Osteoblast (primary cell): ENCODE measurements at places on chromosomes 2 and 18. TPM values are rescaled to one million over a fixed set of nuclear protein-coding genes. Genes with fewer than 3 reads are reported as not detected.
A peak's percentile ranks its signal among the peaks of the same experiment; 100 is the strongest.

The DCDC2C gene
- not detected in 2 replicates for total RNA-seq

The DSC1 gene
- total RNA-seq = not detected in 2 replicates

The IL1RN gene
- total RNA-seq = not detected in 2 replicates

The HTR2B gene
- total RNA-seq = 2.9 and 5.3 TPM in 2 replicates

The OXER1 gene
- 0.29 TPM in 1 of 2 replicates, not detected in the other for total RNA-seq

The UPP2 gene
- not detected in 2 replicates for total RNA-seq

The RTP5 gene
- not detected in 2 replicates for total RNA-seq

The GPR35 gene
- 1.1 and 1.5 TPM in 2 replicates for total RNA-seq

The SP100 gene
- total RNA-seq = 137 and 149 TPM in 2 replicates

The PTGR3 gene
- 8.3 and 10.3 TPM in 2 replicates for total RNA-seq

GRCh38 chr2:204573221-204573620 is 27.9 kb downstream of the PARD3B start:
- DNase-seq = no peak
- H3K27ac ChIP-seq = no peak overlapping the region
- H3K27me3 ChIP-seq = no peaks in the 10 kb centered on the region
- no peaks in the 10 kb centered on the region for H3K4me1 ChIP-seq

- DNase-seq = peak; percentile 87
- H3K4me1 ChIP-seq = peaks cover 32% of the 10 kb centered on the region
- H3K4me3 ChIP-seq = no peak within 1 kb of the TSS
- H3K27ac ChIP-seq = peak within 1 kb of the TSS; percentile 1
Measured at GRCh38 chr2:169069341-169069740, at the start of gene DHRS9. TSS of gene DHRS9 (plus strand) at chr2:169069563. CDS start at chr2:169081582, 12,019 bp downstream.

DNA sequence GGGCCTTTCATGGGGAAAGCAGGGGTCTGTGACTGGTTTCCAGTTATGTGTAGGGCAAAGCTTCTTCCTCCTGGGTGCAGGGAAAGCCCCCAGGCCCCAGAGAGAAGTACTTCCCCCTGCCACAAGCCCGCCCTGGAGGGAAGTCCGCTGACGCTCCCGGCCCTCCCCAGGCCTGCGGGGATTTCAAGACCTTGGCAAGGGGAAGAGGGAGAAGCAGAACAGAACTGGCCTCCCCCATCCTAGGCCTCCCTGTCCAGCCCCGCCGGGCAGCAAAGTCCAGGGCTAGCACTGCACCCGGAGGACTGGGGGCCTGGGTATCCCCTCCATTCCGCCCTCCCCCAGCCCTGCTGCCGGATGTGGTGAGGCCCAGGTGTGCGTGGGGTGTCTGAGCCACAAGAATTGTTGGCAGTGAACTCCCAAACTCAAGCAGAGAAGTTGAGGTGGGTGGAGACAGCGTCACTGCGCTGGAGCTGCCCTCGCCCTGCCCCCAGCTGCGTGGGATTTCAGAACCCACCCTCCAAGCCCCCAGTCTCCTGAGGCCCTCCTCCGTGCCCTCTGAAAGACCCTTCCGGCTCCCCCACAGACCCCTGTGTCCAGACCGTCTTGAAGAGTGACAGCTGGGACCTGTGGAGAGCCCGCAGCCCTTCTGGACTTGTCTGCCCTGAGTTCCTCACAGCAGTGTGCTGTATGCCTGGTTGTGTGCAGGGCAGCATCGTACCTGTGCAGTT is 1.1 kb upstream of the DUSP2 start:
- H3K4me1 ChIP-seq = peaks cover 34% of the 10 kb centered on the region
- DNase-seq = peak; percentile 90
- peak overlapping the region; percentile 25 for H3K27ac ChIP-seq
- no peaks in the 10 kb centered on the region for H3K27me3 ChIP-seq
- H3K4me3 ChIP-seq = no peak overlapping the region

DNA sequence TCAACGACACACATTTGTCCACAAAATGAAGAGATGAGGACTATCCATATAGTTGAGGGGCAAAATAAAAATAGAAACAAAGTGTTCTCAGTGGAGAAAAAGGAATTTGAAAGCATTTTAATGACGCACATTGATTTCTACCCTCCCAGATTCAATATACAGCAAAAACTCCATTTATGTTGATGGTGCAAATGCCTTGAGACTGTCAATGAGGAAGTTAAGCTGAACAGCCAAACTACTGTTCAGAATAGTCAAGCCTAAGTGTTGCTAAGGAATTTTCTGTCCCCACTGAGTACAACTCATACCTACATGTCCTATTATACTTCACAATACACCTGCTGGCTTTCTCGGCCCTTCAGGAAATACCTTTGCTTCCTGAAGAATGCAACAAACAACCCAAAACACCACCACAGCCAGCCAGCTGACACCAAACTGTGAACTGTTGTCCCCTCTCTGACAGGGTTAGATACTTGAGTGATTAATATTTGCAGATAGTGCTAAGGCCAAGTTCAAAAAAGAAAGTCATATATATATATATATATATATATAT is 27.8 kb upstream of the DARS1 start:
- H3K4me1 ChIP-seq = no peaks in the 10 kb centered on the region
- H3K36me3 ChIP-seq = no peaks in the 10 kb centered on the region
- H3K27ac ChIP-seq = no peak overlapping the region
- DNase-seq = no peak

GRCh38 chr2:153509133-153509532 is 30.6 kb upstream of the RPRM start:
- H3K27me3 ChIP-seq = no peaks in the 10 kb centered on the region
- no peaks in the 10 kb centered on the region for H3K4me1 ChIP-seq
- DNase-seq = no peak

DNA sequence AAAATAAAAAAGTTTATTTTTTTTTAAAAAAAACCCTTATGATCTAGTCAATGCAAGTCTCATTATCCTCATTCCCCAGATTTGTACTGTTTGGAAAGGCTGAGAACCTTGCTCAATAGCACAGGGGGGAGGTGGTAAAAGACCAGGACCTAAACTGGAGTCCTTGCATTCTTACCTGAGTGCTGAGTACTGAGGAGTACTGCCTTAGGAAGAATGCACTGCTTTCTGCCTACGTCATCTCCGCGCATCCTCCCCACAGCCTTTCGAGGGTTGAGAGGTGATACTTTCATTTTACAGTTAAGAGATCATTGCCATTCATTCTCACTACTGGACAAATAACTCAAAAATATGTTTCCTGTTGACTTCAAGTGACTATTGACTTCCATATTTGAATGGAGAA is 73.8 kb downstream of the MAP3K20 start:
- H3K27ac ChIP-seq = peak overlapping the region; percentile 3
- no peak for DNase-seq
- no peaks in the 10 kb centered on the region for H3K27me3 ChIP-seq
- no peak overlapping the region for H3K4me3 ChIP-seq

DNA sequence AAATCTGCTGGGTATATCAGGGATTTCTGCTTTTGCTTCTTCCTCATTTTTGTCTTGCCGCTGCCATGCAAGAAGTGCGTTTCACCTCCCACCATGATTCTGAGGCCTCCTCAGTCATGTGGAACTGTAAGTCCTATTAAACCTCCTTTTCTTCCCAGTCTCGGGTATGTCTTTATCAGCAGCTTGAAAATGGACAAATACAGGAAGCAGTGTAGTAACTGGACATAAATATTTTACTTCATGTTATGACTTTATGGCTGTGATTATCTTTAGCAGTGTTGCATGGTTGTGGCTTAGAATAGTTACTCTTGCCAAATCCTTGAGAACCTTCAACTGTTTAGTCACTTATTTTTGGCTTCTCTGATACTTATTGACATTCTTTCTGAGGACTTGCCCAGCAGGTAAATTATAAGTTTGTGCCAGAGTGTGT is 66.2 kb upstream of the DLX2 start:
- no peak overlapping the region for H3K4me3 ChIP-seq
- H3K27ac ChIP-seq = no peak overlapping the region
- no peak for DNase-seq
- H3K27me3 ChIP-seq = peaks cover 4% of the 10 kb centered on the region
- no peaks in the 10 kb centered on the region for H3K4me1 ChIP-seq
- no peaks in the 10 kb centered on the region for H3K36me3 ChIP-seq

- no peaks in the 10 kb centered on the region for H3K4me1 ChIP-seq
- no peaks in the 10 kb centered on the region for H3K27me3 ChIP-seq
- no peak overlapping the region for H3K4me3 ChIP-seq
- no peak for DNase-seq
Measured at GRCh38 chr18:69935319-69936190, 12.1 kb downstream of the CD226 start.

DNA sequence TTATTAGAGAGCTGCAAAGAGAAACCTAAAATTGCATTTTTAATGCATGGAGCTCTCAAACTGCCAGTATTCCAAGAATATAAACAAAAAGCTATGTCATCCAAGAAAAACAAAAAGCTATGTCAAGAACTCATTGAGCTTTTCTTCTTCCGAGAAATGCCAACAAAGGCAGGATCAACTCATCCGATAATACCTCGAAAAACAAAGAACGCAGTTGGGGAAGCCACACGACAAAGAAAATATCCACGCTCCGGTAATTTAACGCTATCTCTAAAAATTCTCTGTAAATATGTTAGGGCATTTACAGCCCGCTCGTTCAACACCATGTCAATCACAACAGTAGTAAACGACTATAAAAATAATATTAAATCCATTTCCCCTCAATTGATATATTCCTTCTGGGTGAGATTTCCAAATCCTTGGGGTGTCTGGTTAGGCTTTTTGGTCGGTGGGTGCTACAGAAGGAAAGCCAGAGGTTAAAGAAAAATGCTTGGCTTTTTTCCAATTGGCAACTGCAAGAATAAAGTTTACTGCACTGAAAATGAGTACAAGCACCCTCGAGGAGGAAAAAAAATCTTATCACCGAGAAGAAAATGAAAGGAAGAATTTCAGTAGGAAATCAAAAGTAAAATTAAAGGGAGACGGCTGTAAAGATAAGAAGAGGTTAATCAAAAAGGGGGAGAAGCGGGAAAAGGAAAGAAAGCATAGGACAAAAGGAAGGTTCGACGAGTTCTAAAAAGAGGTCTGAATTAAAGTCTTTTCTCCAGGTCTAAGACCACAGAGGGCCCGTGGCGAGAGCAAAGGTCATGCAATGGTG is 856 bp downstream of the TIA1 start:
- DNase-seq = peak; percentile 49
- H3K27me3 ChIP-seq = no peaks in the 10 kb centered on the region
- peaks cover 8% of the 10 kb centered on the region for H3K4me1 ChIP-seq
- H3K4me3 ChIP-seq = peak overlapping the region; percentile 80

DNA sequence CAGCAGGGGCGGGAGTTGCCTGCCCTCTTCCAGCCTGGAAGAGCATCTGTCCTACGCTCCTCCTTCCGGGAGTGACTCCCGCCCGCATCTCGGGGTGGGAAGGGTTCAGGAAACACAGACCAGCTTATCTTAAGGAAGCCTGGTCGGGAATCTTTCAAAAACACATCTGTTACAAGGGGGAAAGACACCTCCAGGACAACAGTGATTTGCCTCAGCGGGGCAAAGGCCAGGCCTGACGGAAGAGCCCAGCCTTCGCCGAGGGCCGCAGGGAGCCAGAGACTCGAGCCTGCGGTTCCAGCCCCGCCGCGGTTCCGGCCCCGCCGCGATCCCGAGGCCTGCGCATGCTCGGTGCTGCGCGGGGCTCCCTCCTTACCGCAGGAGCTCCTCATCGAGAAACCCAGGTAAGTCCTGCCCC is 38.1 kb upstream of the TGIF1 start:
- H3K36me3 ChIP-seq = no peaks in the 10 kb centered on the region
- DNase-seq = peak; percentile 74
- H3K4me3 ChIP-seq = peak overlapping the region; percentile 65
- H3K4me1 ChIP-seq = no peaks in the 10 kb centered on the region
- no peak overlapping the region for H3K27ac ChIP-seq
- no peaks in the 10 kb centered on the region for H3K27me3 ChIP-seq

GRCh38 chr2:170817093-170818035 is 677 bp downstream of the GAD1 start:
- H3K36me3 ChIP-seq = no peaks in the 10 kb centered on the region
- DNase-seq = peak; percentile 83
- peaks cover 93% of the 10 kb centered on the region for H3K27me3 ChIP-seq
- no peaks in the 10 kb centered on the region for H3K4me1 ChIP-seq

GRCh38 chr2:71716697-71717624 is 263.6 kb downstream of the DYSF start:
- no peak overlapping the region for H3K27ac ChIP-seq
- peak overlapping the region; percentile 33 for H3K4me3 ChIP-seq
- DNase-seq = peak; percentile 96
- H3K27me3 ChIP-seq = peaks cover 11% of the 10 kb centered on the region
- peaks cover 51% of the 10 kb centered on the region for H3K4me1 ChIP-seq

GRCh38 chr2:50547521-50547920 is 484.4 kb downstream of the NRXN1 start:
- H3K4me3 ChIP-seq = no peak overlapping the region
- no peaks in the 10 kb centered on the region for H3K4me1 ChIP-seq

DNA sequence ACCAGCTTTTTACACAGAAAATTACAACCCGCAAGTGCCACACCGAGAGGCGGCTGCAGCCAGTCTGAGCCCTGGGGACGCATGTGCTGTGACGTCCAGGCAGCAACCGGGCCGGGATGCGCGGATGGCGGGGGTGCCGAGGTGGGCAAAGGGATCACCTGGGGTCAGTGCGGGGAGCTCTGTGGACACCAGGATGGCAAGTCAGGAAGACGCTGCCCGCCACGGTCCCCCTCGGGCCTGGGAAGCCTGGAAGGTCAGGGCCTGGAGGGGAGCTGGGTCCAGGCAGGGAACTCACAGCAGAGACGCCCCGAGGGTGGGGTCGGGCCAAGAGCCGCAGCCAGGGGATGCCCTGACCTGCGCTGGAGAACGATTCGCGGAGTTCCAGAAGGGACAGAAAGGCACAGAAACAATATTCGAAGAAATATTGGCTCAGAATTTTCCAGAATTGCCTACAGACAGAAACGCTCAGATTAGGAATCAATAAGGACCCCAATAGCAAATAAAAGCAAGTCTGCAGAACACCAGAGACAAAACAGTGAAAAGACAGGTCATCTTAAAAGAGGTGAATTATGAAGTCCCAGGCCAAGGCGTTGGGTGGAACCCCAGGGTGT is 11.7 kb upstream of the KIF1A start:
- H3K27ac ChIP-seq = no peak overlapping the region
- H3K36me3 ChIP-seq = no peaks in the 10 kb centered on the region
- peaks cover 8% of the 10 kb centered on the region for H3K4me1 ChIP-seq
- peak overlapping the region; percentile 45 for H3K4me3 ChIP-seq
- DNase-seq = no peak
- peaks cover 47% of the 10 kb centered on the region for H3K27me3 ChIP-seq

DNA sequence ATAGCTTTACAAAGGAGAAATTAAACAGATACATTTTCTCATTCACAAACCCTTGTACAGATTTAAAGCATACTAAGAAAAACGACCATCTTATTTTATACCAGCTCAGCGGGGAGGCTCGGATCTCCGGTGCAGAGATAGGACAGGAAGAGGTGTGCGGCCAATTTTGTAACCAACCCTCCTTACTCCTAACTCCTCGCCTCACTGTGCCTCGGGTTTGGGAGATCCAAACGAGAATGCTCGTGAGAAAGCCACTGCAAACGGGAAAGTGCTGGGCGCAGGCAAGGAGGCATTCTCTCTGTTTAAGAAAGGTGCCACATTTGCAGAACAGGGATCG is 1.2 kb downstream of the KDSR start:
- peaks cover 21% of the 10 kb centered on the region for H3K4me1 ChIP-seq
- H3K27ac ChIP-seq = peak overlapping the region; percentile 87
- no peaks in the 10 kb centered on the region for H3K27me3 ChIP-seq
- peaks cover 18% of the 10 kb centered on the region for H3K36me3 ChIP-seq
